Activated naive CD8-positive, alpha-beta T cell treated with anti-CD3 and anti-CD28 coated beads for 36 hours (primary cell): ENCODE measurements at places on chromosomes 1 and 21. TPM values are rescaled to one million over a fixed set of nuclear protein-coding genes. Genes with fewer than 3 reads are reported as not detected.

DNA sequence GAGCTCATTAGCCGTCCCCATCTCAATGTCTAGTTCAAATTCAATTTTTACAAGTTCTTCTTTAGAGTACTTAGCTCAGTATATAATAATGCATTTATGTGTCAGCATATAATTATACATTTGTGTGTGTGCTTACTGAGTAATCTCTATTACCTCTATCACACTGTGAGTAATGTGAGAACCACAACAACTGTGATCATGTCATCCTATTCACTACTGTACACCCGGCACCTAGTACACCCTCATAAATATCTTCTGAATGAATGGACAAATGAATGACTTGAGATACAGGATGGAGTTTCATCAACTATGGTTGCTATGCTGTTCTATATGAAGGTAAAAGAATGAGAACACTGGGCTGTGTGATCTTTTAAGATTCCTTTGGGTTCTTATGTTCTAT, 124.0 kb downstream of the GPATCH2 start:
- peaks cover 17% of the 10 kb centered on the region for H3K36me3 ChIP-seq
- DNase-seq = no peak
- no peak overlapping the region for H3K4me3 ChIP-seq

GRCh38 chr1:110262846-110263631, 52.9 kb downstream of the KCNC4 start:
- no peaks in the 10 kb centered on the region for H3K36me3 ChIP-seq
- H3K27ac ChIP-seq = no peak overlapping the region
- peaks cover 9% of the 10 kb centered on the region for H3K4me1 ChIP-seq

- H3K4me1 ChIP-seq = no peaks in the 10 kb centered on the region
- H3K36me3 ChIP-seq = peaks cover 5% of the 10 kb centered on the region
- DNase-seq = no peak
- H3K27ac ChIP-seq = no peak overlapping the region
- no peak overlapping the region for H3K4me3 ChIP-seq
Observed at GRCh38 chr1:20974951-20975350, 187.8 kb upstream of the HP1BP3 start.

DNA sequence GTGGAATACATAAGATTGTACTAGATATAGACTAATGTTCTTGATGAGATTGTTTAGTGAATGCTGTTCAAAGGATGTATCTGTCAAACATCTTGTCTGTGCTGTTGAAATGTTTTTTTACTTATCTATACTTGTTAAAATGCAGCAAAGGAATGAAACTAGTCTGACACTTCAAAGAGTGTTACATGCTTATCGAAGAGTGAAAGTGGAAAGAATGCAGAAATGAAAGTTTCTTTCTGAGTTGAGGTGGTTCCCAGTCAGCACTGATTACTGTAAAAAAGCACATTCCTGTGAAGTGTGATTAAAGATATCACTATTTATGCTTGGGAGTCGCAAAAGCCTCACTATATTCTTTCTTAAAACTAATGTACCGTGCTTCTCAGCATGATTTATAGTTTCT, 1225.2 kb downstream of the NCAM2 start:
- DNase-seq = no peak
- H3K27ac ChIP-seq = peak overlapping the region; percentile 4
- H3K4me3 ChIP-seq = no peak overlapping the region
- H3K27me3 ChIP-seq = peaks cover 3% of the 10 kb centered on the region
- no peaks in the 10 kb centered on the region for H3K36me3 ChIP-seq
- H3K4me1 ChIP-seq = peaks cover 5% of the 10 kb centered on the region

DNA sequence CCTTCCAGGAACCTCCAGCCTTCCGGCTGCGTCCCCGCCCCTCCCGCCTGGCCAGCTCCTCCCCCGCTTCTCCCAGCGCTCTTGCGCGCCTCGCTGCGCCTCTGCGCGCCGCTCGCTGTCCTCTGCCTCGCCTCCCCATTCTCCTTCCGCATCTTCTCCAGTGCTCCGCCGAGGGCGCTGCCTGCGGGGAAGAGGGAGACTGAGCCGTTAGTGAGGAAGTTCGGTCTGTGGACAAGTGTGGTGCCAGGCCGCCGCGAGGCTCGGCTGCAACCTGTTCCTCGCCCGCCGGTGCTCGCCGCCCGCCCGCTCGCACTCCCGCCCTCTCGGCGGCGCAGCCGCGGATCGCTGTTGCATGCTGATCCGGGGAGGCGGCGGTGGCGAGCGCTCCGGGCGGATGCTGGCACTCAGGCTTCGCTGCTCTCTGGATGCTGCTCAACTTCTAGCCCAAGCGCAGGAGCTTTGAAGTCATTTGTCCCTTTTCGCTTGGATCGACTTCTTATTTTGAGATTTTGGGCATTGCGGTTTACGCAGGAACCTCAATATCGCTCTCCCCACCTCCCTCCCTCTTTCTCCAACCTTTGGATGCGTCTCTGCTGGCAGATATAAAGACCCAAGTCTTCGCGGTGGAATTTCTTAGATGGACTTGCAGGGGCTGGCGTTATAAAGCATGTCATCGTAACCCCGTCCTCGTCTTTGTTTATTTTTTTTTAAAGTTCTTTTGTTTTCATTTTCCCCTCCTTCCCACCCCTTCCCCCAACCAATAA, 614 bp upstream of the CACNA1E start:
- H3K4me1 ChIP-seq = peaks cover 8% of the 10 kb centered on the region
- peaks cover 76% of the 10 kb centered on the region for H3K27me3 ChIP-seq

- no peaks in the 10 kb centered on the region for H3K27me3 ChIP-seq
- H3K4me1 ChIP-seq = peaks cover 26% of the 10 kb centered on the region
- peaks cover 31% of the 10 kb centered on the region for H3K36me3 ChIP-seq
- no peak overlapping the region for H3K4me3 ChIP-seq
Observed at GRCh38 chr1:179921981-179922872, 32.4 kb upstream of the CEP350 start.

DNA sequence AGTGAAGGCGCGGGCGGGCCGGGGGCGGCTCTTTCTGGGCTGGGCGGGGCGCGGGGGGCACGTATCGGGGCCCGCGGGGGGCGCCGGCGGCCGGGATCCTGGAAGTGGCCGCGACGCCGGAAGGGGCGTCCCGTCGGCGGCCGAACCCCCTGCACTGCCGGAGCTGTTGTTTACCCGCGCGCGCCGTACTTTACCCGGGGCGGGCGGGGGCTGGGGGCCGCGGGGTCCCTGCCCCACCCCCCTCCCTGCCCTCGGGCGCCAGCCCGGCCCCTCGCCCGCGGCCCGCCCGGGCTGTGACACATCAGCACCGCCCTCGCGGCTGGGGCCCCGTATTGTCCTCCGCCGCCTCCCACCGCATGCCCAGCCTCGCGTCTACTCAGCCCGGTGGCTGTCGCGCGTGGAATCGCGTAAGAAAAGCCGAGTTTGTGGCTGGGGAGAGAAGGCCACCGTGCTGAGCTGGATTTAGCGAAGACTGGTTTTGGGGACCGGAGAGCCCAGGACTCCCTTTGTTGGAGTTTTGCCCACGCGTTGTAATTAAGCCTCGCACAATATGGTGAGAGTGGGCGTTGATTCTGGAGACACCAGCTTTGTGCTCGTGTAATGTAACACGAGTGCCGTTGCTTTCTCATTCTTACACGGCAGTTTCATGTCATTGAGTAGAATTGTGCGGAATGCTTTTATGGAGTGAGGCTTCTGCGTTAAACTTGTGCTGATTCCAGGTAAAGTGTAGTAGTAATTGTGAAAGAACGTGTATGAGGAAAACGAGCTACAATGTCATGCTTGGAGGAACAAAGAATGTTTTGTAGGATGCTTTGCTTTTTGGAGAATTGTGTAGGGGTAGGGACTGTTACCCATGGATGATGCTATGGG, 559 bp downstream of the BACH1 start:
- H3K36me3 ChIP-seq = peaks cover 13% of the 10 kb centered on the region
- H3K4me1 ChIP-seq = peaks cover 51% of the 10 kb centered on the region
- peak overlapping the region; percentile 92 for H3K27ac ChIP-seq
- peak overlapping the region; percentile 90 for H3K4me3 ChIP-seq

DNA sequence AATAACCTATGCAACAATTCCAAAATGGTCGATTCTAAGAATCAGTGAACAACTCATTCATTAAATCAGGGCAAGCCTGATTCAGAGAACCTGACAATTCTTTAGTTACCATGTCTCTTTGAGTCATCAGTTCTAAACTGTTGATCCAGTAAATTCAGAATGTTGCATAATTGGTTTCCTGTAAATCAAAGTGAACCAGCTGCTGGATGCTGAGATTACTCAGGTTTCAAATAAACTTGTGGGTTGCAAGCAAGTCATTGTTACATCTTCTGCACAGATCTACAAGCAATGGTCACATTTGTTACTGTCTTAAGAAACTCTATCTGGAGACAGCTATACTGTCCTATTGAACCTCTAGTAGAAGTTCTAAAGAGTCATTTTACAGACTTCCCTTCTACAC, 16.5 kb downstream of the PLA2G2D start:
- H3K27ac ChIP-seq = no peak overlapping the region
- H3K36me3 ChIP-seq = no peaks in the 10 kb centered on the region
- peaks cover 5% of the 10 kb centered on the region for H3K4me1 ChIP-seq
- DNase-seq = no peak
- no peak overlapping the region for H3K4me3 ChIP-seq
- H3K27me3 ChIP-seq = peaks cover 14% of the 10 kb centered on the region

C4BPB gene
- total RNA-seq = 1.6 TPM

C1orf115 gene
- total RNA-seq = 0.38 TPM

SLC25A24 gene
- total RNA-seq = 11.1 TPM

COL8A2 gene
- total RNA-seq = 1.9 TPM

TMEM240 gene
- not detected for total RNA-seq

FCGR1A gene
- not detected for total RNA-seq

TTC24 gene
- 19.6 TPM for total RNA-seq

BRDT gene
- not detected for total RNA-seq

LRIG2 gene
- total RNA-seq = 5.6 TPM

PGLYRP4 gene
- not detected for total RNA-seq
